ENCODE measurements at places on chromosomes 3 and 15.
A peak's percentile ranks its signal among the peaks of the same experiment; 100 is the strongest.

GRCh38 chr3:190556351-190556750 lies 42.5 kb downstream of the IL1RAP start:
- no peak for DNase-seq

- DNase-seq: no peak
Measured at GRCh38 chr3:155494332-155494731, 200.8 kb upstream of the STRIT1 start.

- DNase-seq: no peak
Measured at GRCh38 chr3:17090280-17090983, 205.7 kb downstream of the PLCL2 start.

GRCh38 chr15:50558012-50558411 lies 11.5 kb upstream of the USP50 start:
- DNase-seq: no peak

DNA sequence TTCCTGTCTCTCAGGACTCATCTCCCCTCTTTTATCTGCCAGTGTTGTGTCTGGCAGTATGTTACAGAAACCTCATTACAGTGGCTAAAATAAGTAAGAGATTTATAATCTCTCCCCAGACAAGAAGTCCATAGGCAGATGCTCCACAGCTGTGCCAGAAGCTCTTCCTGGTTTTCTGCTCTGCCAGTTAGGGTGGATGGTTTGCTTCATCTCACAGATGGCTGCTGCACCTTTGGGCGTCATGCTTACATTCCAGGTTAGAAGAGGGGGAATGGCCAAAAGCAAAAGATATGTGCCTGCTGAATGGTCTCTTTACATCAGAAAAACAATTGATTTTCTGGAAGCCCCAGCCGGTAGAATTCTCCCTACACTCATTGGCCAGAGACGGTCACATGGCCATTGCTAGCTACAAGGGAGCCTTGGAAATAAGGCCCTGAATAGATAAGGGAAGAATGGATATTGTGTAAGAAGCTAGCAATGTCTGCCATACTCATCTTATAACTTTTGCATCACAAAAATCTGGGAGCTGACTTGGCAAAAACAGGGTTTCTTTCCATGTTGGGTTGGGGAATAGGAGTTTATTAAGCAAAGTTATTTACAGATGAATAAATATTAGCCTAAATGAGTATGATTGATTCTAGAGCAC lies 91.1 kb downstream of the PDCD6IP start:
- DNase-seq: no peak

DNA sequence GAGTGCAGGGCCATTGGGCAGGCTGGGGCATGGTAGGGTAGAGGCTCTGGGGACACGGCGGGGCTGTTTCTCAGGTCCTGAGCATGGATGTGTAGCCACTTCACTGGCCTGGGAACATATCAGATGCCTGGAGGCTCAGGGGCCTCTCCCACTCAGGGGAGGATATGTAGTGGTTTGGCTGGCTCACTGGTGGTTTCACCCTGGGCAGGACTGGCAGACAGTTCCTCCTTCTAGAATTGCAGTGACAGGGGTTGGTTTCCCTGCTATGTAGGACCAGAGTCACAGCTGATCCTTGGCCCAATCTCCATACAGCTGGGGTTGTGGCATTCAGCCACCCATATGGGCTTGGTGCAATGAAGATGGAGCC lies 4.8 kb upstream of the ARHGAP31 start:
- no peak for DNase-seq

- no peak for DNase-seq
Measured at GRCh38 chr3:12835052-12835665, 6.2 kb downstream of the RPL32 start.

DNA sequence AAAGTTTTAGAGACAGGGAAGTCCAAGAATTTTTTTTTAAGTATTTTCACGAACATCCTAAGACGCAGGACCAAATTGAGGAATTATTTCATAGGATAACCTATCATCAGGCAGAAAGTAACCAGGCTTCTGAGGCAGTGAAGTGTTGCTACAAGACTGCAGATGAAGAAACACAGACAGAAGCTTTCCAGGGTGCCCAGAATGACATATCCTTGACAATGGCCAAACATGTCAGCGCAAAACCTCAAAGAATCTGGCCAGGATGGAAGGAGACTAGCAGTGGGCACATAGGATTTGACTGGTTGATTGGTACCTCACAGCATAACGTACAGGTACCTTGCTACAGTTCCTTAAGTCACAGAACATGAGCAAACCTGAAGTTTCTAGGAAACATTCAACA lies 7.5 kb downstream of the ADAMTS9 start:
- no peak for DNase-seq

GRCh38 chr3:150844484-150844883 lies 60.8 kb downstream of the MINDY4B start:
- no peak for DNase-seq

- no peak for DNase-seq
Measured at GRCh38 chr3:170692720-170693119, 106.8 kb upstream of the SLC7A14 start.

- DNase-seq: no peak
Measured at GRCh38 chr3:58899953-58900298, 149.9 kb downstream of the CFAP20DC start.

DNA sequence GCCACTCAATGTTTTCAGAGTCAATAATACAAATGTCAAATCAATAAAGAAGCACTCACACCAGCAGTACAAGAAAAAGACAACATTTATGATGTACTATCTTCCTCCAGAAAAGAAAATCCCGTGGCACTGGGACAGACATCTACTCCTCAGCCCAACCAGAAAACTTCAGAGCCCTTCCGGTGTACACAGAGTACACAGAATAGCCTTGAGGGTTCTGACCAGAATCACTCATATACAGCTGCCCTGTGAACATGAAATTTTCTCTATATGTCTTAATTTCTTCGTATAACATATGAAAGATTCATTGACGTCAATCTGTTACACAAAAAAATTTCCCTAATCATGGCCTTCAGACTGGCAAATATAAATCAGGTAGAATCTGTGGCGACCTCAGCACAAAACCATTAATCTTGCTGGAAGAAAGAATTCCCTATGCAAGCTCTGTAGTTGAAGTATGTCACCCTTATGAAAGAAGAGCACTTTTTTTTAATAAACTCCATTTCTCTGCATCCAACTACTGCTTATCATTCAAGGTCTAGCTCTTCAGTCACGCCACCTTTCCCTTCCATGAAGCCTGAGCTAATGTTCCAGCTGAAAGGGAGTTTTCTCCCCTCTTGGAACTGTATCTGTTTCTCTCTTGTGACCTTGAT lies 53.8 kb upstream of the PLAAT1 start:
- DNase-seq: no peak

- DNase-seq: no peak
Measured at GRCh38 chr15:96217983-96218382, 112.5 kb upstream of the NR2F2 start.

GRCh38 chr3:157786618-157787017 lies 283.4 kb upstream of the VEPH1 start:
- no peak for DNase-seq

- DNase-seq: no peak
Measured at GRCh38 chr3:64916192-64916798, 228.5 kb upstream of the ADAMTS9 start.

- no peak for DNase-seq
Measured at GRCh38 chr3:46935989-46936558, 40.5 kb downstream of the CCDC12 start.

GRCh38 chr15:90079619-90080457 lies 22.4 kb downstream of the IDH2 start:
- DNase-seq: no peak

- no peak for DNase-seq
Measured at GRCh38 chr15:73570355-73571032, 62.7 kb downstream of the NPTN start.

- no peak for DNase-seq
Measured at GRCh38 chr3:129560269-129560787, 17.4 kb downstream of the H1-8 start.

DNA sequence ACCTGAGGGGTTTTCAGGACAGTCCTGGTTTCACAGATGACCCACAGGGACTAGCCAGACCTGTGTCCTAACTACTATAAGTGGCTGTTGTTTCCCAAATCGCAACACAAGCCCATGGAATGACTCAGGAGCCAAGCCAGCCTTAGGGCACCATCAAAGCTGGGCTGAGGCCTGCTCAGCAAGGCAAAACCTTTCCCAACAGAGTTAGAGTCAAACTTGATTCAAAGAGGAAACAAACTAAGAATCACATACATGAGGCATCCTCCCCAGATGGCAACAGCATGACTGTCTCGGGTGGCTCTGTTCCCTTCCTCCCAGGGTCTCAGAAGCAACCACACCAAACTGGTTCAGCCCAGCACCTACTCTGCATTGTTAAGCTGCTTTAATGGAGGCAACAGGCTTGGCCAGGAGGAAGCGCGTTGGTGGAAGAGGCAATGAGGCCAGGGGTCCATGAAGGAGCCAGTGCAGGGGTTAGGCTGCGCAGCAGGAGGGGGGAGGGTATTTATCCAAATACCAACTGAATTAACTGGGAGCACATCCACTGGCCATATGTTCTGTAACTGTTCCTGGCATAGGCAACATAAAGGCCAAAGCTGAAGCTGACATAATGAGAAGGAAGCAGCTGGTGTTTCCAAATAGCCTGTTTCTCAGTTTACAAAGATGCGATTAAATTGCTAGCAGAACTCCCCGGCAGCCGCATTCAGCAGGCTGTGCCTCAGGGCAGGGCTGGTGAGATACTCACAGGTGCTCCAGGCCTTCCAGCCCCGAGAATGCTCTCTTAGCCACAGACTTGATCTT lies 102.4 kb downstream of the LRIG1 start:
- DNase-seq: no peak

- DNase-seq: no peak
Measured at GRCh38 chr15:63185206-63185605, 4.2 kb upstream of the RAB8B start.

DNA sequence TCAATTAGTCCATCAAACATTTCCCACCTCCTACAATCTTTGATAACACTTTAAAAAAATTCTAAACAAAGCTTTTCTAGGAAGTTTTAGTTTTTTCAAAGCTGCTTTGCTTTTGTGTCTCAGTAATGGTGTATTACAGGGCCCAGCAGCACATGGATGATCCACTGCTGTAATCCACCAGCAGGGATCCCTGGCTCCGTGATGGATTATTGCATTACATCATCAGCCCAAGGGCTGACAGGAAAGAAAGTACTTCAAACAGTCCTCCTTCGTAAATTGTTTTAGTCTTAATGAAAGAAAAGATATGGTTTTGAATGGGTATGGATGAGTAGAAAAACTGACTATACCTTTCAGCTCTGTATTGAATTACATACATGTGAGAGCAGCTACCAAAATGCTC lies 688.9 kb upstream of the NAALADL2 start:
- DNase-seq: no peak

- no peak for DNase-seq
Measured at GRCh38 chr3:177085794-177086193, 111.5 kb downstream of the TBL1XR1 start.

- DNase-seq: no peak
Measured at GRCh38 chr3:169138849-169139420, 524.6 kb downstream of the MECOM start.

DNA sequence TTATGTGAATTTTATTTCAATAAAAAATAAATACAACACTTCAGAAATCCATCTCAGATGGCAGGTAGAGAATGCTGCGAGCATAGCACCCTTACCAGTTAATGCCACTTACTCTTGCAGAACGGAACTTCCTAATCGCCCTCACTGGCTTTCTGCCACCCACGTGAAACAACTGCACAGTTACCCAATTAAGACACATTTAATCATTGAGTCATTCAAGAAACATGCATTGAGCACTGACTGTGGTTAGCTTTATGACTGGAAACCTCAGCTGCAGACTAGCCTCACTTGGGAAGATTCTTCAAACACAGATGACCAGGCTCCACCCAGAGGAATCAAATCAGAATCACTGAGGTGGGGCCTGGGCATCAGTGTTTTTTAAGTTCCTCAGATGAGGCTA lies 5.6 kb upstream of the MFGE8 start:
- DNase-seq: no peak

DNA sequence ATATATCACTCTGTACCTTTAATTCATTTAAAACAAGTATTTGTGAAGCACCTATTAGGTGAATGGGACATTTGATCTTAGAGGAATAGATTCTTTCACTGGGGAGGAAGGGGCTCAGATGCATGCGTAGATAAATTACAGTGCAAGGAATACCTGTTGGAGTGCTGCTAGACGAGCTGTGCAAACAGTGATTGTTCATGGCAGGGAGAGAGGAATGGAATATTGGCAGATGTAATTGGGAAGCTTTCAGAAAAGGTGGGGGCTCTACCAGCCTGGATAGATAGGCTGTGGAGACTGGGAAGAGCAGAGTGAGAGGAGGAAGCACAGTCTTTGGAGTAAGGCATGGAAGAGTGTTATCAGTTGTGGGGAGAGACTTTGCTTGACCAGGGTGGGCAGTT lies 116.8 kb downstream of the AKAP13 start:
- no peak for DNase-seq

DNA sequence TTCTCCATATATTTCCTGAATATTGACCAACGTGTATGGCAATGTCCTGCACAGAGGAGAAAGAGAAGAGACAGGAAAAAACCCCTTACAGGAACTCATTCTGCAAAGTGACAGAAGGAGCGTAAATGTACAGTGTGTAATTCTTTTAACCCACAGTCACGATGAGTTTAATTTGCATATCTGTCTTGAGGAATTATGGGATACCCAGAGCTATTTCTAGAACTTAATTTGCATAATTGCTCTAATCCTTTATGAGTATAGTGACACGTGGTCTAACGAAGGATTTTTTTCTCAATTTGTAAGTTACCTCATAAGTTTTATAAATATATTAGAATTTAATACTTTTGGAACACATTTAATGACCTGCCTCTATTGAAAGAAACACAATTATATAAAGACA lies 9.8 kb downstream of the GPR27 start:
- no peak for DNase-seq

GRCh38 chr15:72865486-72865885 lies 81.9 kb upstream of the ADPGK start:
- DNase-seq: no peak

GRCh38 chr15:76752549-76752948 lies 152.6 kb downstream of the SCAPER start:
- DNase-seq: no peak

- no peak for DNase-seq
Measured at GRCh38 chr3:184240384-184241140, 8.2 kb downstream of the ALG3 start.

DNA sequence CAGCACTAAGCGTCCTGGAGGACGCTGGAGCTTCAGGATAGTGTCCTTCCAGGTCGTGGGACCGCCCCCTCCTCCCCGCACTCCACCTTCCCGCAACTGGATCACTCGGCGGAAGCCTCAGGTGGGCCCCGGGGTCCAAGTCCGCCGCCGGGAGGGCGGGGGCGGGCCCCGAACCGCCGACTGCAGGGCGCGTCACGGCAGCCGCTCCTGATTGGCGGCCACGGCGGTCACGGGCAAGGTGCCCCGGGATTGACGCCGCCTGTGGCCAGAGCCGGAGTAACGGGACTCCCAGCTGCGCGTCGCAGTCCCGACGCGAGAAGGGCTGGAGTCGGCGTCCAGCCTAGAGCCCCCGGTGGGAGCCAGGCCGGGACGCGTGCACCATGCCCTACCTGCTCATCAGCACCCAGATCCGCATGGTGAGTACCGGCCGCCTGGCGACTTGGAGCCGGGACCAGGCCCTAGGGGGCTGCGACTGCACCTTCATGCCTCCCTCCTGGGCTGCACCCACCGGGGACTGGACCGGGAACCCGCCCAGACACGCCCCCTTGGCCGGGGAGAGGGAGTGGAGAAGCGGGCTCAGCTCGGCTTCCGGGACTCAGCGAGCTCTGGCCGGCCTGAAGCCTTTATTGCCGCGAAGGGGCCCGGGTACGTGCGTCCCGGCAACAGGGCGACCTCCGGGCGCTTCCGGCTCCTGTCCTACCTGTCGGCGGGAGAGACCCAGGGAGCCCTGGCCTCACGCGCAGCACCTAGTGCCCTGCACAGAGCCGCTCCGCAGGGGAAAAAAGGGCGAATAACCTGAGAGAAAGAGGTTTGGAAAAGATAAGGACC lies at the start of gene GCHFR:
Gene GCHFR (plus strand): TSS at position 268 of the 828 bp plus-strand sequence. CDS start 113 bp downstream, at position 381.
- DNase-seq: peak; percentile 56

Measured in renal cortex interstitium (tissue), 15 donors.